NCI-H1694 (cell line): ENCODE measurements at places on chromosomes 5 and 9.

- DNase-seq: no peak
Observed at GRCh38 chr9:7284517-7284916, 515.1 kb downstream of the DMAC1 start.

GRCh38 chr5:93519740-93520139, 61.3 kb downstream of the NR2F1-AS1 start:
- DNase-seq: no peak

GRCh38 chr5:45385321-45386058, 310.7 kb downstream of the HCN1 start:
- no peak for DNase-seq

GRCh38 chr5:89081360-89081759, 198.4 kb upstream of the MEF2C start:
- no peak for DNase-seq

- no peak for DNase-seq
Observed at GRCh38 chr5:135355169-135355568, 43.9 kb downstream of the MACROH2A1 start.

GRCh38 chr5:32869216-32869615, 158.1 kb downstream of the NPR3 start:
- DNase-seq: no peak

- no peak for DNase-seq
Observed at GRCh38 chr5:126645132-126645531, 44.4 kb downstream of the PHAX start.

GRCh38 chr9:27428551-27428950, 95.5 kb upstream of the IFNK start:
- DNase-seq: no peak

DNA sequence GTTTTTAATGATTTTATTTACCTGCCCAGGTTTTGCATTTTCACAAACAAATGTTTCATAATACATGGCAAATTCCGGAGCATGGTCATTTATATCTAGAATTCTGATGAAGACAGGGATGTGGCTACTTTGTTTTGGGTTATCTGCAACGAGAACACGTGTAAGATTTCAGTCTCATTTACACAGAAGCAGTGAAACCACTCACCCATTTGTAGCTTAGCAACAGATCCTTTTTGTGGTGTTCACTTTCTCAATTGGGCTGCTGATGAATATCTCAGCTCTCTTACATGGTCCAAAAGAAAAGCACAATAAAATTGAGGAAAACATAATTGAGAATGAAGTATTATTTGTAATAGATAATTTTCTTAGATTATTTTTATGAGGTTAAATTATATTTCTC, 148.6 kb downstream of the CDH9 start:
- DNase-seq: no peak

DNA sequence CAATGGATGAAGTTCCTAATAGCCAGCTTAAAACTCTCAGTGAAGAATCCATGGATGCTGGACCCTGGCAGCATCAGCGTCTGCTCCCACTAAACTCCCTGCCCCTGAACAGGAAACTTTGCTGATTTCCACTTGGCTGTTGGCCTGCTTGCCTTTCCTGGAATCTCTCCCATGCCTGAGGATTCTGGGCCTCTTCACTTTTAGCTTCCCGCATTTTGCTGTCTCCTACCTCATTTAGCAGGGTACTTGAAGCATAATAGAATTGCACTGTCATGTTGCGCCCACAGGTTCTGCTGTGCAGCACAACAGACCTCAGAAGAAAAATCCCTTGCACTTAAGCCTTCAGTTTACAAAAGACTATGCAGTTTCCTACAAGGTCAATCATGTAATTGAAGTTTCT, 127.6 kb downstream of the DROSHA start:
- DNase-seq: no peak

DNA sequence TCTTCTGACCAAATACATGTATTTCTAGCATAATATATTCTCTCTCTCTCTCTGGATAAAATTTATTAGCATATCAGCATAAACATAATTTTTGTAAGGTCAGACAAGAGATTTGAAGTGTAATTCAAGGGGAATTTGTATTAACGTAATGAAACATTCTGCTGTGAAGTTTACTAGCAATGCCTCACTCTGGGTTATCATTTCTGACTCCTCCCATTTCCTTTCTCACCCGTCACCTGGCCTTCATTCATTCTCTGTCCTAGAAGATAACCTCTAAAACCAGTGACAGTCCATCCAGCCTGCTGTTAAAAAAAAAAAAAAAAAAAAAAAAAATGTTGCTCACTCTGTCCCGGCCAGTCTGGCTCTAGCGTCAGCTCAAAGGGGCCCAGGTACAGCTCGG, 27.1 kb downstream of the GRAMD2B start:
- DNase-seq: no peak

DNA sequence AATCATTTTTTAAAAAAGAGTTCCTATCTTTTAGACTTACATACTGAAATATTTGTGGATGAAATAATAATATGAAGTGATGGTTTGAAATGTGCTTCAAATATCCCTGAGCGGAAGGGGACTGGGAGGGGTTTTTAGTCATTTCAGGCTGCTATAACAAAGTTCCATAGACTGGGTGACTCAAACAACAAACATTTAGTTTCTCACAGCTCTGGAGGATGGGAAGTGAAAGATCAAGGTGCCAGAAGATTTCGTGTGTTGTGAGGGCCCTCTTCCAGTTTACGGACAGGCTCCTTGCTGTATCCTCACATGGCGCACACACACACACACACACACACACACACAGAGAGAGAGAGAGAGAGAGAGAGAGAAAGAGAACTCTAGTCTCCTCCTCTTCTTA, 27.1 kb upstream of the TEX10 start:
- no peak for DNase-seq

GRCh38 chr9:16369427-16369826, 501.0 kb downstream of the BNC2 start:
- no peak for DNase-seq

GRCh38 chr5:139460455-139460854, 2.1 kb downstream of the ECSCR start:
- no peak for DNase-seq

DNA sequence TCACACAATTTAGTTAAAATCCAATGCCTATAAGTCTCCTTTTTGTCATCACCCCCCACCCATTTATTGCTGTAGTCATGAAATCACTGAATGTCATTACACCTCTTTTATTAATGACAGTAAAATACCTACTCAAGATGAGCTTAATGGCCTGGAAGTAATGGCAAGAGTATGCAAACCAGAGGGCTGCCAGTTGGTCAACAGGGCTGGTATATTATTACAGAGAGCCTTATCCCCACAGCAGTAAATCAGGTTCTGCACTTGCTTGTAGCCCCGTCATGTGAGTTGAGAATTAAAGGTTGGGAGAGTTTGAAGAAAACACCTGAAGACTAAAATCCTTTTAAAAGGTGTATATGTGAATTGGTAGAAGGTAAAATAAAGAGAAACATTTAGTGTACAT, 372.4 kb downstream of the MAT2B start:
- DNase-seq: no peak

DNA sequence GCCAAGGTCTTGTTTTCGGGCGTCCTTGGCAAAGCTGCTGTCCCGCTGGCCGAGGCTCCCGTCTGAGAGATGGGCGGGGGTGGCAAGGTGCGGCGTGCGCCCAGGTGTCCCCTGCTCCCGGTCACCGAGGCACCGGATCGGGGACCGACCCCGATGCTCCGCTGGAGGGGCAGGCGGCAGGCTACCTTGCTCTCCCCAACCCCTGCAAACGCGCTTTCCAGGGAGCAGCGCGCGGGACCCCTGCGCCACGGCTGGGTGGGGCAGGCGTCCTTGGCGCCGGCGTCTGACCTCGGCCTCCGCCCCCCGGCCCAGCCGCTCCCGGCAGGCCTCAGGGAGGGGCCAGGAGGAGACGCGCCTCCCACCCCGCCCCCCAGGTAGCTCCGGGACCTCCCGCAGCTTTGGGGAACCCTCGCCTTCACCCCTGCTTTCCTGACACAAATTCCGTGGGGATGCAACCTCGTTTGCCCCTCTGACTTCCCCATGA, 551 bp downstream of the N4BP3 start:
- DNase-seq: no peak

GRCh38 chr5:92237896-92238295, 854.8 kb upstream of the ARRDC3 start:
- DNase-seq: no peak

- no peak for DNase-seq
Observed at GRCh38 chr5:84764227-84764626, 379.5 kb upstream of the EDIL3 start.

- no peak for DNase-seq
Observed at GRCh38 chr5:175219366-175219765, 224.6 kb downstream of the DRD1 start.

- DNase-seq: no peak
Observed at GRCh38 chr5:40691894-40692293, 12.2 kb downstream of the PTGER4 start.

DNA sequence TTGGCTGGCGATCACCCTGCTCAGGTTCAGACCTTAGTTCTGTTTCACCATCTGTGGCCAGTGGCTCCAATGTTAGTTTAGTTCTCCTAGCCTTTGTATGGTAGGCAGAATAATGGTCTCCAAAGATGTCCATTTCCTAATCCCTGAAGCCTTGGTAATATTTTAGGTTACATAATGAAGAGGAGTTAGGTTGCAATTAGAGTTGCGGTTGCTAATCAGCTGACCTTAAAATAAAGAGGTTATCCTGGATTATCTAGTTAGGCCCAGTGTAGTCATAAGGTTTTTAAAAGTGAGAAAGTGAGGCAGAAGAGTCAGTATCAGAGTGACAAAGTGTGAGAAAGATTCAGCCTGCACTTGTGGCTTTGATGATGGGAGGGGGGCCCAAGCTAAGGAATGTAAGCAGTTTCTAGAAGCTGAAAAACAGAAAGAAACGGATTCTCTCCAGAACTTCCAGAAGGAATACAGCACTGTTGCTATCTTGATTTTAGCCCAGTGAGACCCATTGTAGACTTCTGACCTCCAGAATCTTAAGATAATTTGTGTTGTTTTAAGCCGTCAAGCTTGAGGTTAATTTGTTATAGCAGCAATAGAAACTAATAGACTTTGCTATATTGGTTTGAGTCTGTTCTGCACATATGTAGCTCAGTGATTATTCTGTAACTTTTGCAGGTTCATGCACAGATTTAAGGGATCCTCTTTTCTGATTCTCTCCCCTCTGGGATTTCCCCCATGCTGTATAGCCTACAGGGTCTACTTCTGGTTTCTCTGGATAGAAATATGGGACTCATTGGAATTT, 21.6 kb downstream of the LNPEP start:
- no peak for DNase-seq

DNA sequence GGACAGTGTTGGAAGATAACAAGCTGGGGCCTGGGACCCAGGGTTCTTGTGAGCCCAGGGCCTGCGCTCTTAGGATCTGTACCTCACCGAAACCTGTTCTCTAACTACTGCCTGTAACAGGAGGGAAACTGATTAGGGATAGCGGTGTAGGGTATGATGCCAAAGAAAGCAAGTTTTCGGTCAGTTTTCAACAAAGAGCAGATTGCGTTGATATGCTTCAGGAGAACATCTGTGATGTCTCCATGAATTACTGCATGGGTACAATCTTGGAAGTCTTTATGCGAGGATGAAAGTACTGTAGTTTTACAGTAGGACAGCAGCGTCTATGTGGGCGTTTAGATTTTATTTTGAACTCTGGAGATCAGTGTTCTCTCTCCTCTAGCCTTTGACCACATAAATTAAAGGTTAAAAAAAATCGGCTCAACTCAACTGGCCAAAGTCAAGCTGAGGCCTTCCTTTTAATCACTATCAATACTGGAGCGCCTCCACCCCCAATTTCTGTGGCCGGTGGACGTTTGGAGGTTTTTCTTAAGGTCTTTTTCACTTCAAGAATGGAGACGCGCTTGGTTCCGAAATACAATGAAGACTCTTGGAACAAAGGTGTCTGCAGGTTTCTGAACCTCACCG, 3.0 kb downstream of the NFIL3 start:
- DNase-seq: no peak

DNA sequence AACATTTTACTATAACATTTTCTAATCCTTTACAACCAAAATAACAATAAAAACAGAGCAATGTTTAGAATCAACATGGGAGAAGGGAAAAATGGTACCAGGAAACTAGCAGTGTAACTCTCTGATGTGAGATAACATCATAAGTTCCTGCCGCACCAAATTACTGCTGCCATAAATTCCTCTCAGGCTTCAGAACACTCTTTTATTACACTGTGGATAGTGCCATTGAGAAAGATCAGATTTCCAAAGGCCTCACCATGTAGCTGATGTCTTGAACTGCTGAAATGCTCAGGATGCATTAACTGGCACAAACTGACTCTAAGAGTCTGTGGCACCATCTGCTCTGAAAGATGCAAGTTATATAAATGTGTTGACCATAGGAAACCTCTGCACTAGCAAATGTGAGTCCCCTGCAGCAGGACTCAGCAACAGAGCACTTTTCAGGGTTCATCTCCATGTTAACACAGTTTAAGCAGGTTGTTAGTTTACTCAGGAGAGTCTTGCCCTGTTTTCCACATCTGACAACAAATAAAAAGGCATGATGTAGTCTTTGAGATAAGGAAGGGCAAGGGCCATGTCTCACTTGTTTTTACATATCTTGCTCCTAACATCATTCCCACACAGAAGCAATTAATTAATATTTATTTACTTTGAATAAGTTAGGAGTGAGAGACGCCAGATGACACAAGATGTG, 218.1 kb downstream of the CETN3 start:
- no peak for DNase-seq

DNA sequence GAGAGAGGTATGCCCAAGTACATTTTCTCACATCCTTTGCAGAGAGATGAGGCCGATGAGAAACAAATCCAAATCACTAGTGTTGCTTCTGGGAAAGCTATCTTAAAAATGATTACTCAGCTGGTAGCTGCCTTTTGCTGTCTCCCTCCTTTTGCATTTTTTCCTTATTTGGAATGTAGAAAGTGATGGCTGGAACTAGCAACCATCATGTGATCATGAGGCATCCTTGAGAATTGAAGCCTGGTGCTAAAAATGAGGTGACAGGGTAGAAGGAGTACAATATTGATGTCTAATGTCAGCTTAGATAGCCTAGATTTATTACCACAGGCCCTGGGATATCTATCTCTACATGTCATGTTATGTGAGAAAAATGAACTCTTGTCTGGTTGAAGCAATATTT, 109.3 kb upstream of the TAF11L2 start:
- no peak for DNase-seq

DNA sequence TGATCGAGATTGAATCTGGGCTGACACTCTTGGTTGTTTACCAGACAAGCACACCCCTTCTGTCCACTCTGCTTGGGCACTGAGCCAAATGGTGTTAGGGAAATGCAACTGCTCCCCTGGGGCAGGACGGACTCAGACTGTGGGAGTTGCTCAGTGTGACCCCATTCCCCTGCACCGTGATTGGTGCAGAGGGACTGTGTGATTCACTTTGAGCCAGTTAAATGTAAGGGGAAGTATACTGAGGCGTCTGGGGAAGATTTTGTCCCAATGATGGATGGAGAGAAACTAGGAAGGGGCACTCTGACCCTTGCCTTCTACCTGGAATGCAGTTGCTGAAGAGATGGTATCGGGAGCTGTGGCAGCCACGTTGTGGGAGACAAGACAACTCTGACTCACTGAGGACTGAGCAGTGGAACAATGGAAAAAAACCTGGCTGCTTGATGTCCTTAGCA, 196.0 kb upstream of the ANKRD55 start:
- no peak for DNase-seq
